Activated gamma-delta T cell treated with anti-CD3 and anti-CD28 coated beads, Interleukin-2, amount 50 U/mL, for 16 hours (primary cell): ENCODE measurements at places on chromosomes 4 and X.

- DNase-seq = no peak
Observed at GRCh38 chrX:42732506-42732905, 45.5 kb downstream of the PPP1R2C start.

- DNase-seq = no peak
Observed at GRCh38 chrX:136549226-136549625, 17.2 kb downstream of the VGLL1 start.

- no peak for DNase-seq
Observed at GRCh38 chr4:99148550-99148949, 4.5 kb upstream of the ADH4 start.

DNA sequence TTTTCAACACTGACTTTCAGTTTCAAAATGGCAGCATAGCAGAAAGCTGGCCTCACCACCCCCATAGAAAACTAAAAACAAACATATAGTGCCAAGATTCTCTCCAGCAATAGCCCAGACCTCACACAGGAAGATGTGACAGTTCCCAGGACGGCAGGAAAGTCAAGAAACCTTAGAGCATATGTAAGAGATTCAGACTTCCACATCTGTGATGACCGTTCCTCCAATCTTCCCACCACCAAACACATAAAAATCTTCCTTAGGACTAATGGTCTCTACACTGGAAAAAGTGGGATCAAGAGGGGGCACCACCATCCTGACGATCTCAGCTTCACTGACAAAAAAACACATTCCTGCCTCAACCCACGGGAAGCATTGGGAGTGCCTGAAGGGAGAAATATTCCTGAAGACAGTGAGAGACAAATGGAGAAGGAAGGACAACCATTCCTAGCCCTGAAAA lies 134.1 kb upstream of the CPXCR1 start:
- no peak for DNase-seq

DNA sequence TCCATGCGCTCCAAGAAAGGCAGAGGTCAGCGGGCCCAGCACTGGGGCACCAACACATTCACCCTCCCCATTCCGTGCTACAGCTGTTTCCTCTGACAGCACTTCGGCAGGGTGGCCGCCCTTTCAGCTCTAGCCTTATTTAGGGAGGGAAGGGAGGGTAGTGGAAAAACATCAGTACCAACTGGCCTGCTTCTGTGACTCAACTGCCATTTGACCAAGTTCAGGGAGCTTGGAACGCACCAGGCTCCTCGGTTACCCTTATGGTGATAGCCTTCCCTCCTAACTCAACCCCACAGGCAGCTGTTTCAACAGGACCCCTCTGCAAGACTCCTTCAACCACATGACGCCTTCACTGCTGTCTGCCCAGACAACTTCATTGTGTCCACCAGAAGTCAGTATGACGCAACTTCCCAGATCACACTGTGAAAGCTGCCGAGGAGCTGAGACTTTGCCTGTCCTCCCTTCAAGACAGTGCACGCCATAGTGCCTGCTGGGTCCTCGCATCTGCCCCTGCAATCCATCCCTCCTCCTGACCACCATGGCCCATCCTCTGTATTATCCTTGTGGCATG lies 132.2 kb downstream of the AFAP1 start:
- no peak for DNase-seq

- DNase-seq = no peak
Observed at GRCh38 chr4:10240691-10241090, 124.1 kb upstream of the WDR1 start.

- DNase-seq = no peak
Observed at GRCh38 chrX:83333813-83334212, 174.3 kb upstream of the POU3F4 start.

GRCh38 chrX:8743126-8743732 lies 11.3 kb upstream of the ANOS1 start:
- peak; percentile 47 for DNase-seq

DNA sequence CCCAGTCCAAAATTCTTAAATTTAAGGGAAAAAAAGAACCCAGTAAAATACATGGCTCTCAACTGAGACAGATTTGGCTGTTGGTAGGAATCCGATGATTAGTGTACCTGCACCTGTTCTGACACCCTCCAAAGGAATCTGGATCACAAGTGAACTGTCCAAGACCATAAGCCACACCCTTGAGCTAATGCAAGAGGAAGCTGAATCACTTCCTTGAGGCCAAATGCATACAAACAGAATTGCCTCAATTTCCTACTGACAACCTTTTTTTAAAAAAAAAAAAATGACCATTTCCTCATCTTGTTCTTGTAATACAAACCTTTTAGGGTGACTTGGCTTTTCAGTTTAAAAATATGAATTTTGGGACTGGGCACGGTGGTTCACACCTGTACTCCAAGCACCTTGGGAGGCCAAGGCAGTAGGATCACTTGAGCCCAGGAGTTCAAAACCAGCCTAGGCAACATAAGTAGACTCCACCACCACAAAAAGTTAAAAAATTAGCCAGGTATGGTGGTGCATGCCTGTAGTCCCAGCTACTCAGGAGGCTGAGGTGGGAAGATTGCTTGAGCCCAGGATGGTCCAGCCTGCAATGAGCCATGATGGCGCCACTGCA lies 10.7 kb upstream of the FBXL5 start:
- DNase-seq = no peak

GRCh38 chr4:169241464-169241863 lies 29.3 kb downstream of the SH3RF1 start:
- no peak for DNase-seq

- DNase-seq = no peak
Observed at GRCh38 chrX:68533656-68534055, 34.8 kb downstream of the YIPF6 start.

GRCh38 chr4:44740201-44740600 lies 13.8 kb upstream of the GNPDA2 start:
- no peak for DNase-seq

DNA sequence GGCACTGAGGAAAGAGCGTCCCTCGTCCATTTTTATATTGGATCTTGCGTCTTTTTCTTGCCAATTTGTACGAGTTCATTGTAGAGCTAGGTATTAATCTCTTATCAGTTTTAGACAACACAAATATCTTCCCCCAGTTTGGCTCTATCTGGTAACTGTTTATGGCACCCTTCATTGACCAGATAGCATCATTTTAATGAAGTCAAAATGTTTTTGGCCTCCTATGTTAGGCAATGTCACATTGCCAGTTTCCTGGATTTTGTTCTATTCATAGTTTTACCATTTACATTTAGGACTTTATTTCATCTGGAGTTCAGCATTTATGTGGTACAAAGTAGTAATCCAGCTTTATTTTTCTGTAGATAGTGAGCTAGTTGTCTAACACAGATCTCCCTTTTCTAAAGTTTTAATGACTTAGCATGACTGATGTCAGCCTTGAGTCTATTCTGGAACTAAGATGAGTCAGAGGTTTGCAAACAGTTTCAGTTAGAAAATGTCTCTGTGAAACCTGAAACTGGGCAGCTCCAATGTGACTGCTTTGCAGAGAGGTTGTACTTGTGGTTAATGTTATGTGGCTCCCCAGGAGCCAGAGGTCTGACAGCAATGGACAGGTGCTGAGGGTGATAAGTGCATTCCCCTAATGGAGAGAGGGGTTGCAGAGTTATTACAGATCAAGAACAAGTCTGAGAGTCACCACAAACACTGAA lies 5.3 kb upstream of the STBD1 start:
- DNase-seq = no peak

DNA sequence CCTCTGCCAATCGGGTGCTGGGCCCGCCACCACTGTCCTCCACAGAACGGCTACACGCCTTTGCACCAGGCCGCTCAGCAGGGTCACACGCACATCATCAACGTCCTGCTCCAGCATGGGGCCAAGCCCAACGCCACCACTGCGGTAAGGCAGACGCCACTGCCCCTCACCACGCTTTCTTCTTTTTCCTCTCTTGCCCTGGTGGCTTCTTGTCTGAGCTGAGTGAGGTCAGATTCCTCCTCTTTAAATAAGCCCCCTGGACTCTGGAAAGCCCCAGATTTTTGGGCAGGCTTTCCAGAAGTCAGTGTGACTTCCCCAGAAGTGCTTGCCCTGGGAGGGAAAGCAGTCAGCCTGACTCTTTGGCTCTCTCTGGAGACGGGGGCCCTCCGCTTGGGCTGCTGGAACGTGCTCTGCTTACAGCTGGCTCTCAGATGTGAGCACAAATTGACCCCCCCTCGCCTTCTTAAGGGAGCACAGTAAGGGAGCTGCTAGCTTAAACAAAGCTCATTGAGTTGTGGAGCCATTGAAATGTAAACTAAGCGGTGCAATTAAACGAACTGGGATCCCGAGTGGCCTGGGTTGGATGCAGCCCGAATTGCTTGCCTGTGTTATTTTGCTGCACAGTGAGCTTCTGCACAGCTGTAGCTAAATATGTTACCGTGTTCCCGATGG lies 243.1 kb downstream of the ANK2 start:
- no peak for DNase-seq

DNA sequence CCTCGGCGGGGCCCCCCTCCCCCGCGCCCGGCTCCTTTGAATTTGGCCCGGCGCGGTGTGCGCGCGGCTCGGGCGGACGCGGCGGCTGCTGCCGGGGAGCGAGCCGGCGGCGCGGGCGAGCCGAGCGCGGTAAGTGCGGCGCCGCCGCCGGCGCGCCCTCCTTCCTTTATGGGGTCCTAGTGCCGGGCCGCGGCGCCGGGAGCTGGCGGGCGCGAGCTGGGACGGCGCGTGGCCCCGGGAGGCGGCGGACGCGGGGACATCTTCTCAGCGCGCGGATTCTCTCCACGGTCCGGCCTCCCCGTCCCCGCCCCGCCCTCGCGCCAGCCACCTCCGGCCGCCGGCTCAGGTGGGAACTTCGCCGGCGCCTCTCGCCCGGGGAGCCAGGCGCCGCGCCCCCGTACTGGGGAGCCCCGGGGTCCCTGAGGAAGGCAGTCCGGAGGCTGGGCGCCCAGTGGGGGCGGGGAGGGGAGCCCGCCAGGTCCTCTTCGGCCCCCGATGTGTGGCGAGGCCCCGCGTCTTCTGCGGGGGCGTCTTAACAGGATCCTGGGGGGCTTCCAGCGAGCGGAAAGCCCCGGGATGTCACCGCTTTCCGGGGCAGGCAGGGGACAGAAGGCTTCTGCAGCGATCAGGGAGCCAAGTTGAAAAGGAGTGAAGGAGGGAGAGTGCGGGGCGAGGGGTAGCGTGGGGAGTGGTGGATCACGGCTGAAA lies 98.4 kb upstream of the TENM3 start:
- DNase-seq = no peak

DNA sequence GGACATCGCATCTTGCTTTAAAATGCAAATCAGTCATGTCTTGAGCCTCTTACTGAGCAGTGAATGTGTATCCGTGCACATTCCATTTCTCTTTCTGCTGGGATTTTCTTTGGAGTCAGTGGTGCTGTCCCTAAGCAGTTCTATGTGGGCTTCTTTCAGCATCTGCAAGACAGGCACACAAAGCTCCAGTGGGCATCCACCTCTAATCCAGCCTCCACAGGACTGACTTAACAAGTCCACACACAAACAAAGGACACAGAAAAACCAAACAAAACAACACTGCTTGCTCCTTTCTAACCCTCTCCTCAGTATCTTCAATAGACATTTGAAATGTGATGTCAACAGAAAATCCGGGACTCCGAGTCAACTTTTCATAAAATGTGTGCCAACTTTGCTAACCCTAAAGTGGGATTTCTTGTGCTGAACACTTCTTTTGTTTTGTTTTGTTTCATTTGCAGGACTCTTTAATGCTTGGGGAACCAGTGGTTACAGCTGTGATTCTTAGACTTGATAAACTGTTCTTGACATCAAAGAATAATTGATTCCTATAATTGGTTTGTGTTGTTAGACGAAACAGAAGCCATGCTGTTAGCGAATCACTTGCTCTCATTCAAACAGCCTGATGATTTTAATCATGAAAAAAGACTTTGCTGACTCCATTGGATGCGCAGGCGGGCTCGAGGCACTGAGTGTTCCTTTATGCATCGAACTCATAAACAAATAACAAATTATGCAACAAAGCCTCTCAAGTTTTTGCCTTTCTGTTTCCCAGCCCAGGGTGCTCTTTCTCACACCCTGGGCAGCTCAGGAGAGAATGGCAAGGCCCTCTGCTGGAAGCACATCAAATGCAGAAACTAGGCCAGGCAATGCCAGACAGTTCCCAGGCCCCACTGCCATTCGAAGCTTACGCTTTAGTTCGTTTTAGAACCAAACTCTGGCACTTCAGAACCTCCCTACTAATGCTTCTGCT lies 20.1 kb downstream of the ETNPPL start:
- DNase-seq = no peak

GRCh38 chr4:2913168-2913567 lies 50.0 kb downstream of the NOP14 start:
- DNase-seq = no peak

- no peak for DNase-seq
Observed at GRCh38 chr4:47639531-47639930, 154.5 kb downstream of the ATP10D start.

GRCh38 chrX:131577999-131578734 lies 34.3 kb downstream of the OR13H1 start:
- no peak for DNase-seq

GRCh38 chrX:138754861-138755260 lies 43.3 kb upstream of the FGF13 start:
- no peak for DNase-seq

DNA sequence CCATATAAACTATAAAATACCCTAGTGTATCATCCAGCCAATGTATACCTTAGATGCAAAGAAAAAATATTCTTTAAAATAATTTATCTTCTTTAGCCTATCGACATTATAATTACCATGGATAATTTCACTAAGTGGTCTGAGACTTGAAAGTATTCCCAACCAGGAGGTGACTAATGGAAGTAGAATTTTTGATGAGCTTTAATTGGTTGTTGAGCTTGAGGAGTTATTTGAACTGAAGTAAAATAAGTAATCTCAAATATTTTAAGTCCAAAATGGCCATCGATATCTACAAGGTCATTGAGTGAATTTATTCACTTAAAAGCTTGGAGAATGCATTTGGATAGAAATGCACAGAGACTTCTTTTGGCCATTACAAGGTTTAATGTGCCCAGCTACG lies 436.2 kb downstream of the TLL1 start:
- DNase-seq = no peak

DNA sequence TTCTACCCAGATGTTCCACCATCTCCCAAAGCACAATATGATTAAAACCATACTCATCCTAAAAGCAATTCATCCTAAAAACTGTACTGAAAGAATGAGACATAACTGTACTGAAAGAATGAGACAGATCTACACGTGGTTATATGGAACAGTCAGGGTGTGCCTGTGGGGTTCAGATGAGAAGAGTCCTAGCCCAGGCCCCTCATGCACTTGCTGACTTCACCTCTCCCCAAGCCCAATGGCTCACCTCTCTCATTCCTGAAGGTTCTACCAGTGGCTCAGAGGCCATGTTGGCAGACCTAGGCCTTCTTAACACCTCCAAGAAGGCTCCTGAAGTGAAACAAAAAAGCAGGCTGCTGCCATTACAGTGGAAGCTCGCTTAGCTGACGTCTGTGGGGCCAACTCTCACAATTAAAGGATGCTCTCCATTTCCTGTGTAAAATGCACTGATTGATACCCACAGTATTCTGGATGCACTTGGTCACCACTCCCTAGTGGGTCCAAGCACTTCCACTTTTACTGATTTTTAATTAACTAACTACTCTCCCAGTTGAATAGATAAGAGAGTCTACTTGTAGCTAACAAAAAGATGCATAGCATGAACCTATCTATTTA lies 3.8 kb downstream of the PLAC1 start:
- DNase-seq = no peak
